ENCODE measurements at places on chromosomes 6 and 20.

DNA sequence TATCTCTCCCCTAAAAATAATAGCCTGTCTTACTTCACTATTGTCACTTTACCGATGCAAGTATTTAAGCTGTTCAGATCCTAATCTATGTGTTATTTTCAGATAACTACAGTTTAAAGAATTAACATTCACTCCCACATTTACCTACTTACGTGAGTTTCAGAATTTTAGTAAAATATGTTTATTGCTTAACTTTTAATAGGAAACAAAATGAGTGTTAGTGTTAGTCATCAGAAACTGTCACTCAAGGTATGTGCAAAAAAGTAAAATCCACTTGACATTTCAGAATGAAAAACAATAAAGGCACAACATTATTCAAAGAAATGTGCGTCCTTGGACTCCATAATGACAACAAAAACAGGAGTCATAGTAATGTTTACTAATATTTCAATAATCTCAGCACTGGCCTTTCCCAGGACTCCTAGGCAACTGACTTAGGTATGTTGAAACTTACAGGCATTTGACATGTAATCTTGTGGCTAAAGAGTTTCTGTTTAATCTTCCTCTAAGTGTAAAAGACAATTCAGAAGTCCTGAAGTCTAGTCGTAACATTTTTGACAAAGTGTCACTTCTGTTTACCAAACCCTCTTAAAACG, 4.5 kb downstream of the ATXN1 start:
- no peak for DNase-seq
- no peaks in the 10 kb centered on the region for H3K36me3 ChIP-seq
- H3K27me3 ChIP-seq = no peaks in the 10 kb centered on the region
- no peak overlapping the region for H3K27ac ChIP-seq

DNA sequence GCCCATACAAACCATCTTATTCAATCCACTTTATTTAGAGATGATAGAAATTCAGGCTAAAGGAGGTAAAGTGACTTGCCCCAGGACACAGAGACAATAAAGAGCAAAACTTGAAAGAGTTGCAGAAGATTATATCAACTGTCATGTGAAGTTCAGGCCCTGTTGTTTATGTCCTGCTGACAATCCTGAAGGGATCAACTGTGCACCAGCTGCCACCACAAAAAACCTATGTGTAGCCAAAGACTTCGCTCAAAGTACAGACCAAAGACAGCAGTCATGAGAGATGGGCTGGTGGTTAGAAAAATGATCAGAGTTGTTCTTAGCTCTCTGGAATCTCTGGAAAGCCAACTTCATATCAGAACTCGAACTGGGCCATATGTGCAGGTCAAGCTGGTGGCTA, 16.0 kb upstream of the CITED2 start:
- no peak for DNase-seq
- H3K27ac ChIP-seq = no peak overlapping the region
- H3K4me3 ChIP-seq = no peak overlapping the region
- no peaks in the 10 kb centered on the region for H3K27me3 ChIP-seq
- H3K36me3 ChIP-seq = no peaks in the 10 kb centered on the region

- DNase-seq = no peak
- H3K27ac ChIP-seq = no peak overlapping the region
- H3K4me3 ChIP-seq = no peak overlapping the region
- H3K36me3 ChIP-seq = no peaks in the 10 kb centered on the region
- H3K4me1 ChIP-seq = no peaks in the 10 kb centered on the region
These were observed 26.7 kb downstream of the SAYSD1 start for GRCh38 chr6:39088331-39088730.

DNA sequence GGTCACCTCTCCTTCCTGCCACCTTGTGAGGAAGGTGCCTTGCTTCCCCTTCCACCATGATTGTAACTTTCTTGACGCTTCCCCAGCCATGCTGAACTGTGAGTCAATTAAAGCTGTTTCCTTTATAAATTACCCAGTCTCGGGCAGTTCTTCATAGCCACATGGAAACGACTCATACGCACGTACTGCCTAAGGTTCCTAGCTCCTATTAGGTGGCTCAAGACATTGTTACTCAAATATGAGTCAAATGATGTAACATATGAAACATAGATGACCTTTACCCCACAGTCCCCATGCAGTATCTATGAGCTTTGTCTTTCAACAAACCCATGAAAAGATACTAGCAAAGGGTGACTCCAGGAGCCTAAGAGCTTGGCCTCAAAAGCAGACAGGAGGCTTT, 98.3 kb downstream of the SIM1 start:
- H3K4me1 ChIP-seq = no peaks in the 10 kb centered on the region
- H3K36me3 ChIP-seq = no peaks in the 10 kb centered on the region
- no peaks in the 10 kb centered on the region for H3K27me3 ChIP-seq
- DNase-seq = no peak

GRCh38 chr6:38316099-38316868, 323.4 kb downstream of the BTBD9 start:
- H3K27ac ChIP-seq = no peak overlapping the region
- H3K36me3 ChIP-seq = no peaks in the 10 kb centered on the region
- DNase-seq = no peak
- H3K27me3 ChIP-seq = no peaks in the 10 kb centered on the region
- no peaks in the 10 kb centered on the region for H3K4me1 ChIP-seq

- peaks cover 12% of the 10 kb centered on the region for H3K4me1 ChIP-seq
These were observed 233.7 kb downstream of the IBTK start for GRCh38 chr6:82013561-82014530.

- no peaks in the 10 kb centered on the region for H3K4me1 ChIP-seq
- H3K36me3 ChIP-seq = no peaks in the 10 kb centered on the region
- H3K27ac ChIP-seq = no peak overlapping the region
- H3K27me3 ChIP-seq = no peaks in the 10 kb centered on the region
- no peak for DNase-seq
These were observed 626.6 kb upstream of the CITED2 start for GRCh38 chr6:140001005-140001404.

DNA sequence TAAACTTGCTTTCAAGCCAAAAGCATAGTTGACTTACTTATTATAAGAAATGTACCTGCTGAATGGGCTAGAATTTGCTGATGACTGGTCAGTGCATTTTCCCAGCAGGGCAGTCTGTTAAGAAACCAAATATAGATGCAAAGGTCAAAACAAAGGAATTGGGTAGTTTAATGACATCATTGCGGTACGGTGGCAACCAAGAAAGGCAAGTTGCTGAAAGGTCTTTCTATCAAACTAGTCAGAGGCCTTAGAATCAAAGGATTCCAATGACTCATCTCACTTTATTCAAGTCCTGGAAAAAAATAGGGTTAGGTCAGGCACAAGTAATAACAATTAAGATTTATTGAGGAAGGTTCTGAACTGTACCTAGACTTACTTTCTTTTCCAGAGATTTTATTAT, 76.4 kb downstream of the KIZ start:
- DNase-seq = no peak
- no peaks in the 10 kb centered on the region for H3K27me3 ChIP-seq
- no peaks in the 10 kb centered on the region for H3K36me3 ChIP-seq
- H3K27ac ChIP-seq = no peak overlapping the region
- H3K4me3 ChIP-seq = no peak overlapping the region
- no peaks in the 10 kb centered on the region for H3K4me1 ChIP-seq
